ENCODE measurements at places on chromosomes 1 and 21.

GRCh38 chr1:243575070-243575469 lies 275.0 kb downstream of the AKT3 start:
- no peak for DNase-seq

DNA sequence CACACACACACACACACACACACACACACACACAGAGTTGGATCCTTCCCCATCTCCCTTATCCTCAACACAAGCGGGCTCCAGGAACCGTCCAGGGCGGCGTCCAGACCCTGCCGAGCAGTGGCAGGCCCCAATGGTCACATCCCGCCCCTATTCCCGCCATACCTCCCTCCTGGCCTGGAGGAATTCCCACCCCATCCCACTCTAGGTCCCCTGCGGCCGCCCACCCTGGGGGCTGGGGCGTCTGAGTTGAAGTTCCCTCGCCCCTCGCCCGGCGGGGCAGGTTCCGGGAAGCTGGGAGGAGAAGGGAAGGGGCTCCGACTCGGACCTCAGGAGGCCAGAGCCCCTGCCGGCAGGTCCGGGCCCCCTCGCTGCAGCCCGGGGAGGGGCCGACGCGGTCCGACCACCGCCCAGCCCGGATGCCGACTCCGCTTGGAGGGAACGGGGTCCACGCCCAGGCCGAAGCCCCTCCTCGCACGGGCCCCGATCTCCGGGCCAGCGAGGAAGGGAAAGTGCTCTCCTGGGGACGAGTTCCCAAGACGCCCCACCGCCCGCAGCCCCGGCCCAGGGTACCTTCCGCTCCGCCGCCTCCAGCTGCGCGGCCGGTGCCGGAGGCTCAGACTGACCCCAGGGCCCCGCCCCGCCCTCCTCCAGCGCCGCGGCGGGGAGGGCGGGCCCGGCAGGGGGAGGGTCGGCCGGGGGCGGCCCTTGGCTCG lies at the start of gene RHOC:
Gene RHOC, minus strand, starts transcription at position 623 of the 716 bp plus-strand sequence. CDS start 3,328 bp downstream, outside the sequence.
- DNase-seq = no peak

DNA sequence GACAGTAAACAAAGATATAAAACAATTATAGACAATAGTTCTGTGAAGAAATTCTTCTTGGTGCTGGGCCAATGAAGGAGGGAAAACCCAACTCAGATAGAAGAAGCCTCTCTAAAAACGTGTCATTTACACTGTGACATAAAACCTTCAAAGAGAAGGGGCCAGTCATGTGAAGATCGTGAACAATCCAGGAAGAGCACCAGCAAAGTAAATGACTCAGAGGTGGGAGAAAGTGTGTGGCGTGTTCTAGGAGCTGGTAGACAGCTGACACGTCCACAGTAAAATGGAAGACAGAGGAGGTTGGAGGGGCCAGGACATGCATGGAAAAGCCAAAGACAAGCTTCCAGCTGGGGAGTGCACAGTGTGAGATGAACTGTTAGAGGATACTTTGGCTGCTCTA lies 143.6 kb downstream of the VAV3 start:
- DNase-seq = no peak

DNA sequence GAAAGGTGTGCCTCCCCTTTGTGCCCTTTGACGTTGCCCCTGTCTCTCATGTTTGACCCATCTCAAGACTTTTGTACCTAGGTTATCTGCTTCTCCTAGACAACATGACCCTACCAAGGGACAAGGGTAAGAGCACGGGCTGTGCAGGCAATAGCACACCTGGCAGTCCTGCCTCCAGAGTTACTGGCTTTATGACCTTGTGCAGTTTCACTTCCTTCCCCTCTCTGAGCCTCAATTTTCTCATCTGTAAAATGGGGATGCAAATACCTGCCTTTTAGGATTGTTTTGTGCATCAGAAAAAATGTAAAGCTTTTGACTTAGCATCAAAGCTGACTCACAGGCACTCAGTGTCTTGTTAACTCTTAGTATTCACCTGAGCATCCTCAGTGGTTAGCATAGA lies 36.4 kb downstream of the ELK4 start:
- no peak for DNase-seq

All from stimulated activated CD8-positive, alpha-beta memory T cell treated with anti-CD3 and anti-CD28 coated beads, Interleukin-4, amount 100 ng/mL, for 1 hour (primary cell).